ENCODE measurements at places on chromosomes 1 and 21.

DNA sequence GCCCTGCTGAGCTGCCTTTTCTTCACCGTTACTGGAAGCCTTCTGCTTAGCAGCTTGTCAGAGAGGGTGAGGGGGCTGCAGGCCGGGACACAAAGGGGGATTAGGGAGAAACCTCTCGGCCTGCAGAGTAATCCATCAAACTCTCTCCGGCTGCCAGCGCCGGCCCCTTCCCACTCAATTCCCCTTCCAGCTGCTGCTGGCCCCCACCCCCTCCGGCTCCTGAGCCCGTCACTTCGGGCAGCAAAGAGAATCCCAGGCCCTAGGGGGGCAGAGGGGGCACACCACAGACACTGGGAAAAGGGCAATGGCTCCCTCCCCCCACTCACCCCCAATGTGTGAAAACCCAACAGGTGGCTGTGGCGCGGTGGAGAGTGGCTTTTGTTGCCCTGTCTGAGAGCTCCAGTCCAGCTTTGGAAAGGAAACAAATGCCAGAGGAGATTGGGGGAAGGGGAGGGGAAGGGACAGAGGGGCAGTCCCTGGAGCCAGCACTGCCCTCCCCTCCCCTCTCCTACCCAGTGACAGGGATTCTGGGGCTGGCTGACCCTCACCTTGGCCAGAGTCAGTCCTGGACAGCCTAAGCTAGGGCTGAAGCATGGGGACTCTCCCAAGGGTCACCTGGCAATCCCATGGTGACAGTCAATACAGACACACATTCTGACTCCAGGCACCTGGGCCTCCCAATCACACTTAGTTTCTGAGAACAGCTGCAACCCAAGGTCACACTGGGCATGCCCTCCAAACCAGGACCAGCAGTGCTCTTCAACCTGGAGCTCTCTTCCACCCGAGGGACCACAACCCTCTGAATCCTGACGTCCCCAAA lies 9.5 kb downstream of the SLC45A3 start:
- DNase-seq, result no peak

GRCh38 chr1:19395678-19396192 lies 83.6 kb downstream of the SLC66A1 start:
- no peak for DNase-seq

- no peak for DNase-seq
Observed at GRCh38 chr1:103416681-103417286, 108.7 kb upstream of the RNPC3 start.

GRCh38 chr1:159973350-159973940 lies 19.4 kb upstream of the SLAMF9 start:
- DNase-seq, result no peak

- DNase-seq, result no peak
Observed at GRCh38 chr1:218524526-218524925, 179.4 kb downstream of the TGFB2 start.

GRCh38 chr21:45022348-45022675 lies 52.1 kb upstream of the ADARB1 start:
- no peak for DNase-seq

DNA sequence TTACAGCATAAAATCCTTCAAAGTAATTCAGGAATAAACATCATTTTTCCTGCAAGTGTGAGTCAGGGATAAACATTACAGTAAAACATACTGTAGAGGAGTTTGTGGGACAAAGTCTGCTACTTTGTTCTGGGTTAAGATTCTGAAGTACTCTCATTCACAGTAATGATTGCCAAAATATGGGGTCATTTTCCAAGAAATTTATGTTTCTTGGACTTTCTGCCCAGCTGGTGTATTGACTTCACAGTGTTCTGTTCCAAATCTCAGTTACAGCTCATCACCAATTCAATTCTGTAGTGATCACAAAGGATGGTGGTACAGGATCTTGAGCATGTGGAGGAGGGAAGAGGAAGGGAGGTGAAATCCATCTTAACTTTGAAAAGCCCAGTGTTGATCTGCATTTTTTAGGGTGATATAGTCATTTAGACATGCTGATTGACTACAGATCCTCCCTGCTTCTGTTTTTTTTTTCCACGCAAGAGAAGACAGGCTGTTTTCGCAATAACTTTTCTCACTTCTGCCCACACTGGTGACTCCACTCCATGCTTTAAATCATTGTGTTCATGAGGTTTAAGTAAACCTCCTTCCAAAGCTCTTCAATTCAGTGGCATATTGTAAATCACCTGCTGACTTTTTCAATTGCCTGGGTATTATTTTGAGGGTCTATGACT lies 60.4 kb upstream of the C1orf53 start:
- DNase-seq, result no peak
